AG08396 (cell line): ENCODE measurements at places on chromosomes 6 and 20.

- no peak for DNase-seq
Measured at GRCh38 chr6:128567029-128567428, 46.6 kb upstream of the PTPRK start.

- DNase-seq = peak; percentile 25
Measured at GRCh38 chr6:14228571-14228970, 111.0 kb downstream of the CD83 start.

DNA sequence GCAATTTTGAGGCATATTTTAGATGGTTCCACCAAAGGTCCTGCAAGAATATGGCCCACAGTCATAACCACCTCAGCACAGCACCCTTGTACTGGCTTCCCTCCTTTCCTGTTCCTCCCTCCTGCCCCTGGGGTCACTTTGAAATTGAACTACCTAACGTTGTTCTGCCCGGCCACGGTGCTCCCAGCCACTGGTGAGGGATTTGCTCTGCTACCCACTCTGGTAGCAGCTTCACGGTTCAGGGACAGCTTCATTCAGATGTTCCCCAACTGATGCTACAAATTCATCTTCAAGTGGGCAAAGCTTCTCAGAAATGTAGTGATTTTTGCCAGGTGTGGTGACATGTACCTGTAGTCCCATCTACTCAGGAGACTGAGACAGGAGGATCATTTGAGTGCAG is 7.9 kb upstream of the NELFCD start:
- no peak for DNase-seq

DNA sequence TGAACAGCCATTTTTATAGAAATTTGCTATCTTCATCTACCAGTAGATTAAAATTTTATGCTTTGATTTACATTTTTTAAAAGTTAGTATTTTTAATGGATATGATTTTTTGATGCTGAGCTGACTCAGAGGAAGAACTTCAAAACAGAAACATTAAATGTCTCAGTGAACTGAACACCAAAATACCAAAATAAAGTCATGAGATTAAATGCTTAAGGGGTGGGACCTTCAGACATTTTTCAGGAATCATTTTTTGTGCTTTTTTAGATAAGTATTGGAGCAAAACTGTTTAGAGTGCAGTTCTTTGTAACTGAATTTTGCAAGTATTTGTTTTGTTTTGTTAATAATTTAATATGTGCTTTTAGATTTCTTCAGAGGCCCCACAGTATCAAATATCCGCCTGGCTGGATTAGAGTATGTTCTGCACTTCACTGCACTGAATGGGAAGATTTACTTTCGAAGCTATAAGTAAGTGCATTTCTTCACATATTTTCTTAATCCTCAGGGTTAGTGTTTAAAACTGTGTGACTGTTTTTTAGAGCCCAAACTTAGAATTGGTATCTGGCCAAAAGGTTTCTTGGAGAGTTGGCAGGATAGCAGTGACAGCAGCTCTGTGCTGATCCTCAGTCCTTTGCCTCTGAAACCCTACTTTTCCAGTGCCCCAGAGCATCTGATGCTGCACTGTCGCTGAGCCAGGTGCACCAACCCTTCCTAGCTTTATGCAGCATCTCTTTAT is 33.7 kb downstream of the RPF2 start:
- no peak for DNase-seq

DNA sequence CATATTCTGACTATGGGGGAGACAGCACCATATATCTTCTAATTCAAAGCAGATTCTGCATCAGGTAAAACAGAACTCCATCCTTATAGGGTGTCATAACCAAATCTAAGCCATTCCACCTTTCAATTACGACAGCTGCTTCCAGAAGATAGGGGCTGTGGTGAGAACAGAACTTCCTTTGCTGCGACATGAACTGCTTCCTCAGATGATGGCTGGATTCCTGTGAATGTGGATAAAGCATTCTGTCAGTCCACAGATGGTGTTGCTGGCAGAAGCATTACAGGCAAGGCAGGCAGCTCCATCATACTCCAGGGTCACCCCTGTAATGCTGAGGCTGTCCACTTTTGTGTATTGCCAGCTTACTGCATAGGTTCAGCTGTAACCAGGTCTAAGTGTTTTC is 172.1 kb upstream of the PROKR2 start:
- no peak for DNase-seq
